ENCODE measurements at places on chromosomes 5 and 9.

DNA sequence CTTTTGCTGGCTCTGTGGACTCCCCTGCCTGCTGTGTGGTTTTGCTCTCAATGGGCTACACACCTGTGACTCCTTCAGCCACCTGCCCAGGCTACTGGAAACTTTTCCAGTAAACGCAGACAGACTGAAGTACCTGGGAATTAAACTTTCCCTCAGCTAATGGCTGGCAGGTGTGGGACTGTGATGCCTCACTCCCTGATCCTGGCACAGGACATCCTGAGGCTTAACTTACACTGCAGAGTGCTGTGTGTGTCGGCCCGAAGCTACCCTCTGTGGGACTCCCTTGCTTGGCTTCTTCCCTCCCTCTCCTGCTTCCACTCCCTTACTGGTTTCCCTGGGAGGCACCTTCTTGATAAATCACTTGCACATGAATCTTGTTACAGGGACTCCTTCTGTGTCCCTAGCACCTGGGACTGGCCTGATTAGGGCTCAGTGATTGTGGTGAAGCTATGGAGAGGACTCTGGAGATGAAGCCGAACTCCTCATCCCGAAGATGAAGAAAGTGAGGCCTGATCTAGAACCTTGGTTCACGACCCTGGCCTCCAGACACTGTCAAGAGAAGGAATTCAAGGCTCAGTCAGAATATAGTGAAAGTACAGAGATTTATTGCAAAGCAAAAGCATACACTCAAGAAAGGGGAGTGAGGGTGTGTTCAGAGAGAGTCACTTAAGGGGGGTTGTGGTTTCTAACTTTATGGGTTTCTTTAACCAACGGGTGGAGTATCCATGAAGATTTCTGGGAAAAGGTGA, 113.4 kb upstream of the ALDH1B1 start:
- no peak for DNase-seq

DNA sequence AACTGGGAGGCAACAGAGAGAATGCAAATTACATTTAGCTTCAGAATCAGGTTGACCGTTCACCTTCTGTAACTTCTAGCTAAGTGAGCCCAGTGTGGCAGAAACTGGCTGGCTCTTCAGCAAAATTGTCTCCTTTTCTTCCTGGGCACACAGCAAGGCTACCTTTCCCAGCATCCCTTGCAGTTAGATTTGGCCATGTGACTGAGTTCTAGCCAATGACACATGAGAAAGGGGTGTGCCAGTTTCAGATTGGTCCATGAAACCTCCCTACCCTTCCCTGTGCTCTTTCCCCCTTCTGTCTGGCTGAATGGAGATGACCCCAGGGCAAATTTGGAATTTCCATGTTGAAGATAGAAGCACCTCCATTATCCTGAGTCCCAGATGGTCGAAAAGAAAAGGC, 72.5 kb upstream of the SMIM23 start:
- DNase-seq: no peak

DNA sequence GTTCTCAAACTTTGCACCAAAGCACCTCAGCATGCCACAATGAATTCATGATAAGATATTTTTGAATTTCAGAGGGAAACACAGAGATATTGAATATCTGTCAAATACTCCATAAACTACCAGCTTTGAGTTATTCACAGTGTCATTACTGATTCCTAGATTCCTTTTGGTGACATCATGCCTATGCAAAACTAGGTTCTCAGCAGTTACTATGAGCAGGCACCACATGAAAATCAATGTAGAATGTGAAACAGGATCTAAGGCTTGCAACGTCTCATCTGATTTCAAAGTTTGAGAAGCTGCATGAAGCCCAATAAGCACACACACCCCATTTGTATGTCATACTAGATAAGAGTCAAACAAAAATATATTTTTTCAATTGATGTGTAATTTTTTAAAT, 426.5 kb downstream of the NR2F1-AS1 start:
- no peak for DNase-seq

DNA sequence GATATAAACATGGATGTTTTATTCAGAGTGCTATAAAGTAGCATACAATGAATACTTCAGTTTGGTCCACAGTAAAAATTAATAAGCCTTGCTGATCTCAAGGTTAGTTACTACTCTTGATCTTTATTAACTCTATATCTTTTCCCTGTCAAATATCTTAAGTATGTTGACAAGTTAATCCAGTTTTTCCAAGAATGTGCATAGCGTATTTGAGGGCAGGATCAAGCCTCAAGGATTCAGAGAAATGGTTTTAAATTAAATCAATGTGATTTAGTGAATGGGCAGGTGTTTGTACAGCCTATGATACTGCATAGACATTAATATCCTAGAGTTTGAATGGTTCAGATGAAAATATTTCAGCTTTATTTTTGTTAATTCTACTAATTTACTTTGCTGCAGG, 20.7 kb downstream of the MATR3 start:
- no peak for DNase-seq

DNA sequence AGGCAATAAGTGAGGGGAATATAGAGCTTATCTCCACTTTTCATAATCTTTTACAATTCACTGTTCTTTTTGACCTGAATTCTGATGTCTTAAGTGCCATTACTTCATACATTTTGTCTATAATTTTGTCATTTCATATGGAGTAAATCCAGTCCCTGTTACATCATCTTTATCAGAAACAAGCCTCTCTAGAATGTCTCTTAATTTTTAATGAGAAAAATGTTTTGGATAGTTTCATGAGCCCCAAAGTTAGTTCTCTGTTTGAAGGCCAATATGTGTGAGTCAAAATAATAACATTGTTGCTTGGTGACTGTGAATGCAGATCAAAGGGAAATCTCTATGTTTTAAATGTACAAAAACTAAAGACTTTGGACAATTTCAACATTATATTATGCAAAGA, 329.6 kb upstream of the ARRDC3 start:
- DNase-seq: no peak

GRCh38 chr9:83633676-83634075, 10.7 kb downstream of the IDNK start:
- no peak for DNase-seq

DNA sequence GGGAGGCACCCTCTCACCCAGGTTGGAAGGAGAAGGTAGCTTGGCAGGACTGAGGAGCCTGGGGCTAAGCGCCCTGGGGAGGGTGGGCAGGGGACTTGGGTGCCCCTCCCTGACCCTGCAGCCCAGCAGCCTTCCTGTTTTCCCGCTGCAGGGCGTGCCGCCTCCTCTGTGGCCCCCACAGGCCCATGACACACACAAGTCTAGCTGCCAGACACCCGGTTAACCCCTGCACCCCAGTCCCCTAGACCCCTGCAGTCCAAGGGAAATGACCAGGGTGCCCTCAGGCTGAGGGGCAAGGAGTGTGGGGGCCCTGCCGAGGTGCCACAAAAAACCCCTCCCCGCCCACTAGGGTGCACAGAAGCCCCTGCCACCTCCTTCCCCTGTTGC, 33.0 kb downstream of the GOLGA2 start:
- no peak for DNase-seq

GRCh38 chr5:78471896-78472295, 111.5 kb downstream of the SCAMP1 start:
- no peak for DNase-seq

GRCh38 chr5:324736-325612, 3.5 kb downstream of the AHRR start:
- DNase-seq: no peak

GRCh38 chr9:131995382-131995781, 84.3 kb downstream of the MED27 start:
- no peak for DNase-seq

DNA sequence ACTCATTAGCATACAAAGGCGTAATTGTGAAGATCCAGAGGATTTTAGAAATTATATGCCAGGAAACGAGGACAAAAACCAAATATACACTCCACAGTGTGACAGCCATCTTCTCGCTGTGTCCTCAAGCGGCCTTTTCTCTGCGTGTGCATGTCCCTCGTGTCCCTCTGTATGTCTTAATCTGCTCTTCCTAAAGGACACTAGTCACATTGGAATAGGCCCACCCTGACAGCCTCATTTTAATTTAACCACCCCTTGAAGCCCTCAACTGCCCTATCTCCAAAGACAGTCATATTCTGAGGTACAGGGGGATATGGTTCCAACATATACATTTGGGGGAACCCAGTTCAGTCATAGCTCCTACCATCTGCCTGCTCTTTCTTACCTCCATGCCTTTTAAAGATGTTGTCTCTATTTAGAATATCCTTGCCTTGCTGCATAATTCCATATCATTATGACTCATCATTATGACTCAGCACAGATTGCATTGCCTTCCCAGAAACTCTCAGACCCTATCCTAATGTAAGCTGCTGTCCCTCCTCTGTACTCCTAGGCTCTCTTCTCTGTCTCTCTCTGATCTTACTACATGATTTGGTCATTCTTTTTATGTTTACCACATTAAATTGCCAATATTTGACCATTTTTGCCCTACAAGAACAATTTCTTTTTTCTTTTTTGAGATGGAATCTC, 210.9 kb downstream of the AOPEP start:
- DNase-seq: peak; percentile 44

GRCh38 chr5:152556784-152557183, 151.7 kb upstream of the NMUR2 start:
- no peak for DNase-seq

DNA sequence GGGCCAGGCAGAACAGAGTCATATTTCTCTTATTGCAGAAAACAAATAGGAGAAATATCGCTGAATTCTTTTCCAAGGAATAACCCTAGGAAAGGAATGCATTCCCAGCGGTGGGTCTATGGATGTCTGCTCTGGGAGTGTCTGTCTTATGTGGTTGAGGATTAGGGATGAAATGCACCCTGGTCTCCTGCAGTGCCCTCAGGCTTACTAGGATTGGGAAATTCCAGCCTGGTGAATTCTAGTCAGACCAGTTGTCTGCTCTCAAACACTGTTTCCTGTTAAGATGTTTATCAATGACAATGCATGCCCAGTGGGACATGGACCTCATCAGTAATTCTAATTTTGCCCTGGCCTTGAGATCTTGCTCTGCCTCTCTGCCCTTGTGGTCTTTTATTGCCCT, 136.1 kb upstream of the ELAVL2 start:
- no peak for DNase-seq

- DNase-seq: no peak
These were observed 35.2 kb downstream of the CAMK2A start for GRCh38 chr5:150254363-150254762.

GRCh38 chr5:4777435-4777834, 362.7 kb upstream of the ADAMTS16 start:
- DNase-seq: no peak

- DNase-seq: no peak
These were observed 20.9 kb downstream of the KCTD16 start for GRCh38 chr5:144191531-144191930.

- no peak for DNase-seq
These were observed 51.2 kb downstream of the MAPKAP1 start for GRCh38 chr9:125655691-125656410.

DNA sequence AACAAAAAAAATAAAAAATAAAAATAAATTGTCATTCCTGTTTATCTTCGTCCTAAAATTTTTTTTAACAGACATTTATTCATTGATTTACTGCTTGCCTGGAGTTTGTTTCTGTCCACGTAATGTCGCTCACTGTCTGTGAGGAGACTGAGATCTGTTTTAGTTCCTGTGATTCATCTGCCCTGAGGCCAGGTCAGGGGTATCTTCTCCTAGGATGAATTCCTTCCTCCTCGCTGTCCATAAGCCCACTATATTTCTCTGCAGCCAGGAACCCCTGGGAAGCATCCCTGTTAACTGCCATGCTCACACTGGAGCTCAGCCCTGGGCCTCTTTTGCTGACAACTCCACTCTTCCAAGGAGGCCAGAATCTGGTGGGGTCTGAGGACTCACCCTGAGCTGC, 682.0 kb downstream of the MTRR start:
- DNase-seq: no peak

DNA sequence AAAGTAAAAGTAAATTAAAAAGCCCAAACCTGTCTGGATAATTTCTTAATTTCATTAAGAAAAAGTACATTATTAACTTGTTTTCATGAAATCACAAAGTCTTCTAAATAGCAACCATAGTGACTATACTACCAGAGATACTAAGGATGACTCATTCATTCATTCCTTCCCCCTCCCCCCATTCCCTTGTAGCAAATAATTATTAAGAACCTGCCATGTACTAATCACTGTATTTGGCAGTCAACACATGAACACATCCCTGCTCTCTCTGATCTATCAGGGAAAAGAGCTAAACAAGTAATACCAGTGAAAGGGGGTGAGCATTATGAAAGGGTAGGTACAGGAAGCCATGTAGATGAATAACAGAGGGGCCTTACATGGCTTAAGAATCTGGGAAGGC, 203.9 kb downstream of the CWC27 start:
- DNase-seq: no peak

DNA sequence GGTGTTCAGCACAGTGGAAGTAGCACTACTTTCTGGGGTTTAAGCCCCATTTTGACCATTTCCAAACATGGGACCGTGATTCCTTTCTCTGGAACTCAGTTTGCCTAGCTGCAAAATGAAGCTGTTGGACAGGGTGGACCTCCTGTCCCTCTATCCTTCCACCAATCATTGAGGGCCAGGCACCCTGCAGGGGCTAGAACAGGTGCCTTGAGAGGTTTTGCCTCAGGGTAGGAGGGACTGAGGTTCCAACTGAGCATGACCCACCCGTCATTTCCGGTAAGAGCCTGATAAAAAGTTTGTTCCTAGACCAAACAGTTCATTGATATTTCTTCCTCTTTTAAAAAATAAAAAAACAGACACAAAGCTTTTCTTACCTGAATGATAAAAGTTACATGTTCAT, 116.5 kb downstream of the MVB12B start:
- DNase-seq: no peak

- no peak for DNase-seq
These were observed 54.7 kb downstream of the SH3RF2 start for GRCh38 chr5:145991044-145991575.

DNA sequence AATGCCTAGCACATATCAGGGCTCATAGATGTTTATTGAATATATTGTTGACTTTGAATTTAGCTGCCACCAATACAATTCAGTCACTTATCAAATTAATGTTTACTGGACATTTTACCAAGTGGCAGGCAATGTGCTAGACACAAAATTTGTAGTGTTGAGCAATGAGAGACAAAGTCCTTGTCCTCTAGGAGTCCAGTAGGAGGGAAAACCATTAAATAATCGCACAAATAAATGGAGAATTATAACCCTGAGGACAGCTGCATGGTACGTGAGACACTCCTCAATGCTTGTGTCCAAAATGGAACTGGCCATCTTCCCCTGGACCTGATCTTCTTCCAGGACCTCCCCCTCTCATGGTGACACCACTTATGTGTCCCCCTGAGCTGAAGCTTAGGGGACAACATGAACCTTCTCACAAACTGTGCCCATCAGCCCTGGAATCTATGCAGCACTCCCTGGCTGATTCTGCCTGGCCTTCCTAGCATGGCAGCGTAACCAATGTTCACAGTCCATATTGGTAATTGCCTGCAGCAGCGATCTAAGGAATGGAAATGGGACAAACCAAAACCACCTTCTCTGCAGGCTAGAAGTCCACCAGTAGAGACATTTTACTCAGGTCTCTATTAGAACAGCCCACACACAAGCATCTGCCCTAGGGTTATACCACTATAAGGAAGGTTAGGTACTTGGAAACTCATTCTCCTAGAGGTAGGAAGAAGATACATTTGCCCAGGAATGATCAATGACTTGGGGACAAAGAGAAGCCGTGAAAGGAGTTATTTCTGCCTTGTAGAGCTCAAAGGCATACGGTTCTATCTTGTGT, 75.5 kb downstream of the FGF1 start:
- no peak for DNase-seq

GRCh38 chr9:26169708-26170107, 491.5 kb upstream of the TUSC1 start:
- no peak for DNase-seq
